Esophagus squamous epithelium (tissue), 5 donors: ENCODE measurements at places on chromosomes 7 and 10.

DNA sequence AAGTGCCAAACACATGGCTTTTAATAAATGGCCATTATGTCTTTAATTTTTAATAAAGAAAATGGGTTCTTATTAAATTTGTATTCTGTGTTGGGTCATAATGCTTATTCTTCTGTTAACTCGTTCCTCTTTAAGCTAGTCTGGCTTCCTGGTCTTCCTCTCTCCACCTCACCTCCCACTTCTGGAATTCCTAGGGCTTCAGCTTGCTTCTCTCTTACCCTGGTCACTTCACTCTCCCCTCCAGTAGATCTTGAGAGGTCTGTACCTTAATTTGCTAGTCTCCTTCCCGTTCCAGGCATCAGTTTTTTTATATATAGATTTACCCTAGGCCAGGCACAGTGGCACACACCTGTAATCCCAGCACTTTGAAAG, 111.2 kb downstream of the RALA start:
- no peak for DNase-seq

DNA sequence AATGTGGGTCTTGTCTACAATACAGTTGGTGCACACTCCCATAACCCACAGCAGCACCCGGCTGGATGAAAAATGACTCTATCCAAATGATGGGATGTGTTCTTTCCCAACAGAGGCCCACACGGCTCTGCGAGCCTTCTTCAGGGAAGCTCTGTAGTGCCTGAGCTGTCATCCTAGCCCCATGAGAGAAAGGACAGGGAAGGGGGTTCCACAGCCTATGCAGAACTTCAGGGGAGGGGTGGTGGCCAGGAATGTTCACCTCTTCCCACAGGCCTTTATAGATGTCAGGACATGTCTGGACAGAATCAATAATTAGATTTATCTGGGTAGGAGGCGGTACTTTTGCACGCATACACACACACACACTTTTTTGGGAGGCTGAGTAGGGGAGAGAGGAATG, 109.0 kb downstream of the JCAD start:
- DNase-seq = no peak

- no peak for DNase-seq
These were observed 59.6 kb upstream of the TRIM24 start for GRCh38 chr7:138400400-138400886.

- DNase-seq = no peak
These were observed 11.0 kb upstream of the PDCD4 start for GRCh38 chr10:110860576-110861241.

GRCh38 chr10:114917927-114918672, 19.9 kb upstream of the TRUB1 start:
- no peak for DNase-seq

DNA sequence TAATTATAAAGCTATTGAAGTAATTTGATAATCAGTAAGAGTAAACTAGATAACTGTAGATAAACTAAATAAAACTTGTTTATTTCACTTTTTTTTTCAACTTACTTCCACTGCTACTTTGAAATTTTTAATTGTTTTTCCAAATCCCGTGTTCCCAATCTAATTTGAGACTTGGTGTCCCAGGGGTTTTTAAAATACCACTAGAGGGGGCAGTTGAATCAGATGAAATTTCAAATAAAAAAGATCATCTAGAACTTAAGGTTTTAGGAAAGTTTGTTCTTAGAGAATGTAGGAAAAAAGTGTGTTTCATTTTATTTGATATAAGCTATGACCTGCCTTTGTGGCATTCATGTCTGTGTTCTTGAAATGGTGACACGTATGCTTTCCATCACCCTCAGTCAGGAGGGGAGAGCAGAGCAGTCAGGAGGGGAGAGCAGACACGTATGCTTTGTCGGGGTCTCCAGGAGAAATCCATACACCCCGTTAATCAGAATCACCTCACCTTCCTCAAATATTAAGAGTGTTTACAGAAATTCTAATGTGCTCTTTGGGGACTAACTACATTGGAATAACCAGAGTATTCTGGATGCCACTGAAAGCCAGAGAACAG, 49.9 kb downstream of the C10orf67 start:
- no peak for DNase-seq

DNA sequence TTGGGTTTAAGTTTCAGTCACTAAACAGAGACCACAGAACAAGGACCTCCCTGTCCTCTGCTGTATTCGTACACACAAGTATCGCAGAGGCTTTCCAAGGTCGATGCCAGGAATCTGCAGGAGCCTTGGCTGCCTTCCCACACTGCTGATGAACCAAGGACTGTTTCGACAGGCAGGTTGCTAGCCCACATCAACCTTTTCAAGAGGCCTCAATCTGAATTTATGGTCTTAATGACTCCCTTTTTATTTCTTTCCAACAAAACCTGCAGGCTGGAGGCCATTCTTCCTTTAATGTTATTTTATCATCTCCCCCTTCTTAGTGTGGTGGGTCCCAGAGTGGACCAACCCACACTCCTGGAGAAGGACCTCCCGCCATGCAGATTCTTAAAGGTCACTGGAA, 45.6 kb downstream of the JCAD start:
- no peak for DNase-seq

DNA sequence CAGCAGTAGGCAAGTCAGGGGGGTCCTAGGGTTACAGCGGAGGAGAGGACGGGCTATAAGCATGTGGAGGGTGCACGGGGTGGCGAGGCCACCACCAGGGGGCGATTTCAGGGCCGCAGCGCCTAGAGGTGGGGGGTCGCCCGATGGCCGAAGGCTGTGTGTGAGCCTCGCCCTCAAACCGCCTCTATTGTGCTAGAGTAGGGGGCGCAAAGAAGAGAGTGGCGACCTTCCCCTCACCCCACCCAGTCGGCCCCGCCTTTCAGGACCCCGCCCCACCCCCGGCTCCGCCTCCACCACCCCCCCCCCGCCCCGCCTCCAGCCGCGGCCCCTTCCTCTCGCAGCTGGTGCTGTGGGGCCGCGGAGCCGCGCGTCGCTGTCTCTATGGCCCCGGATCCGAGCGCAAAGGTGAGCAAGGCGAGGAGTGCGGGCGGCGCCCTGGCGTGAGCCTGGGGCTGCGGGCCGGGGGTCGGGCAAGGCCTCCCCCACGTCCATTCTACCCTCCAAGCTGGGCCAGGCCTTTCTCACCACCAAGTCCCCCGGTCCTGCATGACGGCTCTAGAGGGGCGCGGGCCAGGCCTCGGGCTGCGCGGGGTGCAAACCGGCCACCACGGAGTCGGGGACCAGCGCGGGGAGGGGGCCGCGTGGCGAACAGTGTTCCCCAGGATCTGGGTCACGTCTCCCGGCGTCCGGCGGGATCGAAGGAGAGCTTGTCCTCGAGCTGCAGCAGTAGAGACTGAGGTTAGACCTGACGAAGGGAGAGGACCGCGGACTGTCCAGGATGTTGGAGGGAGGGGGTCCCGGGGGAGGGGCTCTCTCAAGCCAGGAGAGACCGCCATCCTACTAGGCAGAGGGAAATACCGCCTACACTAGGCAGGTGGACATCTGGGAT, at the start of gene SEMA4G:
Gene SEMA4G, plus strand, starts transcription at position 318 of the 889 bp plus-strand sequence. CDS start 3,409 bp downstream, outside the sequence.
- no peak for DNase-seq

GRCh38 chr10:114687459-114687858, 29.4 kb upstream of the ABLIM1 start:
- no peak for DNase-seq

GRCh38 chr7:84548366-84549365, 354.1 kb upstream of the SEMA3A start:
- DNase-seq = no peak

- DNase-seq = no peak
These were observed 22.4 kb downstream of the SLC25A13 start for GRCh38 chr7:96299496-96299895.

GRCh38 chr7:52119537-52119936, 802.9 kb upstream of the COBL start:
- no peak for DNase-seq

GRCh38 chr7:69813637-69814240, 215.5 kb downstream of the AUTS2 start:
- no peak for DNase-seq

- DNase-seq = no peak
These were observed 465.8 kb downstream of the ARL4A start for GRCh38 chr7:13153266-13153665.

DNA sequence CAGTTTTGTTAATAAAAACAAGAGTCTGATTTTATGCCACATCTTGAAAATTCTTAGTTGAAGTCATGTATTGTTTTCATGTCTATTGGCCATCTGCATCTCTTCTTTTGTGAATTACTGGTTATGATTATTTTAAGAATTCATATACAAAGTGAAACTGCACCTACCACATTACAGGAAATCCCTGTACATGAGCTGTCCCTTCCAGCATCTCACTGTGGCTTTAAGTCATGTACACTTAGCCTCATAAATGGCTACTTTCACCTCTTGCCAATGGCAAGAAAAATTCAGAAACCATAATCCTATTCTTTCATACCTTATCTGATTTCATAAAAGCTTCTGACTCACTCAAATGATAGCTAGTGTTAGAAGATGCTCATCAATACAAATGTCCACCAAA, 48.6 kb downstream of the CRTAC1 start:
- DNase-seq = no peak

GRCh38 chr7:126449611-126450268, 803.0 kb downstream of the GRM8 start:
- no peak for DNase-seq

DNA sequence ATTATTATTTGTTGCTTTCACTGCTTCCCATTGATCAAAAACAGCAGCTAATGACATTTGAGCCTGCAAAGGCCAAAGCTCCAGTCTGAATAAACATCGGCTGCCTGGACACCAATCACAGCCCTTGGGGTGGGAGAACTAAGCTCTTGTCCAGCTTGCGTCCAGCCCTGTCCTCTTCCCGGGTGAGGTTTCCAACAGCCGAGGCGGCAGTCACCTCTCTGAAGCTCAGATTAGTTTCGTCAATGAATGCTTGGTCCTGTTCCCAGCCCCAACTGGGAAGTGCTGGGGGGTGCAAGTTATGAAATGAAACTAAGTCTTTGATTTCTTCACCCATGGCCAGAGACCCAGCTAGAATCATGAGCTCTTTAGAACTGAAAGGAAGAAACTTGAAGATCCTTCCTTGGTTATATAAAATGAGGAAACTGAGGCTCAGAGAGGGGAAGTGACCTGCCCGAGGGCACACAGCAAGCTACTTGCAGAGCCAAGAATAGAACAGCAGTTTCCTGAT, 114.0 kb upstream of the TCF7L2 start:
- no peak for DNase-seq

GRCh38 chr10:15588635-15589508, 130.8 kb downstream of the ITGA8 start:
- no peak for DNase-seq

DNA sequence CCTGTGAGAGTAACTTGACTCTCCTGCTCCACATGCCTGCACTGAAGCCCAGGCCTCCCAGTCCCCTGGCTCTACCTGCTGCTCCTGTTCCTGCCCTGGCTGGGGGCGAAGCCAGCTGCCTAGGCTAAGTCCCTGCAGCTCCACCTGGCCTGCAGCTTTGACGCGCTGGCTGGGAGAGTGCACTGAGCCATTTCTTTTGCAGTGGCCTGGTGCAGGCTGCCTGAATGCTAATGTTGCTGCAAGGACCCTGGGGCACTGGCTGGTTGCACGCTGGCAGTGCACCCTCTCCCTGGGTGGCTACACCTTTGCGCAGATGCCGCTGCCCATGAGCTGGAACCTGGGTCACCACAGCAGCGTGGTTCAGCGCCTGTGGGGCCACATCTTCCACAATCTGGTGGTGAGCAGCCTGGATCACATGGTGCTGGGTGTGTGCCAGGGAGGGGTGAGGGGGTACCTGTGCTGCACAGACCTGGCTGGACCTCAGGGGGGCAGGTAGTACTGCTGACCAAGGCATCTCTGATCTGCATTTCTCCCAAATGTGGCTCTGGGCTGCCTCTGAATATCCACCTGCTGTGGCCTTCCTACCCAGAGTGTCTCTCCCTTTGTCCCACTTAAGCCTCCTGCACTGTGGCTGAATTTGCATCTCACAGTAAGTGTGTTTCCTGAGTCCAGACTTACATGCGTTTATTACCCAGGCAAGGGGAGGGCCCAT, 20.0 kb downstream of the IMPDH1 start:
- no peak for DNase-seq

- no peak for DNase-seq
These were observed 71.2 kb upstream of the KCTD7 start for GRCh38 chr7:66557214-66558200.

GRCh38 chr10:125231813-125232475, 71.6 kb upstream of the CTBP2 start:
- no peak for DNase-seq

DNA sequence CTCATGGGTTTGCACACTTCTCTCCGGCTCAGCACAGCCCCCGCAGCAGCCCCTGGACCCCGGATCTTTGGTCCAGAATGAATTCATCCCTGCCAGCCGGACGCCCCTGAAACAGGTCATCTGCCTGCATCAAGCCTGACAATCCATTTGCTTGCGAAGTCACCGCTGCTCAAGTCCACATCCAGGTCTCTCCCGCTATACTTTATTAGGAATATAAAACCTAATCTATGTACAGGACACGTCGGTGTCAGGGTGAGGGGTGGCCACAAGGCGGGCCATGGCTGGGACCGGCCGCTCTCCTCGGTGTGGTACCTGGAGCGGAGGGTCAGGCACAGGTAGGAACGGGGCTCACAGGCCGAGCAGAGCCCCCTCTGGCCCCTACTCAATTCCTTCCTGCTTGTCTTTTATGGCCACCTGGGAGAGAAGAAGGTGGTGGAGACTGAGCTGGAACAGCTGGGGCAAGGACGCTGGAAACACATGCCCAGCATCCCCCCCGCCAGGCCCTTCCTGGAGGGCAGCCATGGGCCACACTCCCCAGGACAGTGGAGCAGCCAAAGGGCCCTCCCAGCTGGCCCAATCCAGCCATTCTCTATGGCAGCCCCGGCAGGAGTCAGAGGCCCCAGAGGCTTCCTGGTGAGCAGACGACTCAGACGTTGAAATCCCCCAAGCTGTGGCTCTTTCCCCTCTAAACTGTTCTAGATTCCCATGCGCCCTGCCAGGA, 5.3 kb downstream of the POLR2J start:
- DNase-seq = no peak

DNA sequence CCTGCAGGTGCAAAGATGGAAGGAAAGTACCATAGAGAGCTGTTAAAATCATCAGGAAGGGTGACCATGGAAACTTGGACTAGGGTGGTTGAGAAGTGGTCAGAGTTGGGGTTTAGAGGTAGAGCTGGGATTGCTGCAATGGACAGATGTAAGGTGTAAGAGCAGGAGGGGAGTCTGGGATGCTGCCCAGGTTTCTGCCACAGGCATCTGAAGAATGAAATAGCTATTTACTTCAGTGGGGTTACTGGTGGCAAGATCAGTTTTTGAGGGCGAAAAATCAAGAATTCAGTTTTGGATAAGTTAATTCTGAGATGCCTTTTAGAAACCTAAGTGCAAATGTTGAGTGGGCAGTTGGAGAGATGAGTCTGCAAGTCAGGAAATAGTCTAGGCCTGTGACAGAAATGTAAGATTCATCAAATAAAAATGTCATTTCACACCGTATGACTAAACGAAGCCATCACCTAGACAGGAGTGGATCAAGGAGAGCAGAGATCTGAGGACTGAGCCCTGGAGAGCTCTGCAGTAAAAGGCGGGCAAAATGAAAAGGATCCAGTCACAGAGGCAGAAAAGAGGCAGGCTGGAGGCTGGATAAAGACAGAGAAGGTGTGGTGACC, 22.7 kb upstream of the TOMM7 start:
- no peak for DNase-seq
